ENCODE measurements at places on chromosomes 1 and 21.

- DNase-seq: no peak
Measured at GRCh38 chr1:185353124-185353523, 36.1 kb upstream of the IVNS1ABP start.

- DNase-seq: no peak
Measured at GRCh38 chr1:160371756-160372155, 4.9 kb downstream of the NHLH1 start.

DNA sequence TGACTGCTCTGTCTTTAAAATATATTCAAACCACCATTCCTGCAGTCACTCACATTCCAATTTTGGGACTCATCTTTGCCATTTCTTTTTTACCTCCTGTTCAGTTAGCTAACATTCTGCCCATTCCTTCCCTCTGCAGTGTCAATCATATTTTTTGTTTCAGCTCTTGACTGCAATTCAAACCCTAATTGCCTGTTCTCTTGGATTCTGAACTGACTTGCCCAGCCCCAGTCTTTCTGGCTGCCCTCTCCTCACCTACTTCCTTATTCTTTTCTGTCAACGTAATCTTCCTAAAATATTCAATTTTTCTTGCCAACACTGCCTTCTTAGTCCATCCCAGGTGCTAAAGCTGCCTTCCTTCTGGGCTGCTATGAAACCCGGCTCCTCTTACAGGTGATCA lies 6.1 kb downstream of the PRDM2 start:
- no peak for DNase-seq

GRCh38 chr1:173093691-173094445 lies 43.1 kb upstream of the TNFSF18 start:
- no peak for DNase-seq

DNA sequence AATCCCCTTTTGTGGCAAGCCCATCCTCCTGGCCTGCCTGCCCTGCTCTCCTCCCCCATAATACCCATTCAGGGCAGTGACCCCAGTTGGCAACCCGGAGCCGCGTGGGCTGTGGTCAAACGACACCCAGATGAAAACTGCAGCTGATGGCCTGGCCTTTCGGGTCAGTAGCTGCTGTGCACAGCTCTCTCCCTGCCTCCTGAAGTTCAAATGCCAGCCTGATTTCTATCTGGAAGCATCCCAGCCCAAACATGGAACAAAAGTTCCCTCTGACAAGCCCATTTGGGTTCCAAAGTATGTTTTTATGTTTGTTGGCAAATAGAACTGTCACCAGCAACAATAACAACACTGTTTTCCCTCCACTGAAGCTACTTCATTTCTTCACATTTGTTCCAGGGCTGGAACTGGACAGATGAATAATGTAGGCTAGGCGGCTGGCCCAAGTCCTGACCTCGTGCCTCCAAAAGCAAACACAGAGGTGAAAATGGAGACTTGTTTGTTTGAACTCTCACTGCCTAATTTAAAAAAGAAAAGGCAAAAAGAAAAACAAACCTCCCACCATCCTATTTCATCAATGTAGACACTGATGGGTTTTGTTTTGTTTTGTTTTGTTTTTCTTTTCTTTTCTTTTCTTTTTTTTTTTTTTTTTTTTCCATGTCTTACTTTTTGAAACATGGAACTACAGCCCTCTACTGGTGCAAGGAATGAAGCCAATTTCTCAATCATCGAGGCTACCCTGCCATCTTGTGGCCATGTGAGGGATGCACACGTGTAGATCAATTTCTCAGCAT lies 179.0 kb downstream of the ADSS2 start:
- DNase-seq: peak; percentile 34
